ENCODE measurements at places on chromosomes 2 and 18. TPM values are rescaled to one million over a fixed set of nuclear protein-coding genes. Genes with fewer than 3 reads are reported as not detected.

Gene SLC4A3
- total RNA-seq = 1.3 TPM

Gene MPP4
- 0.05 TPM for total RNA-seq

Gene KIF3C
- 5.3 TPM for total RNA-seq

DNA sequence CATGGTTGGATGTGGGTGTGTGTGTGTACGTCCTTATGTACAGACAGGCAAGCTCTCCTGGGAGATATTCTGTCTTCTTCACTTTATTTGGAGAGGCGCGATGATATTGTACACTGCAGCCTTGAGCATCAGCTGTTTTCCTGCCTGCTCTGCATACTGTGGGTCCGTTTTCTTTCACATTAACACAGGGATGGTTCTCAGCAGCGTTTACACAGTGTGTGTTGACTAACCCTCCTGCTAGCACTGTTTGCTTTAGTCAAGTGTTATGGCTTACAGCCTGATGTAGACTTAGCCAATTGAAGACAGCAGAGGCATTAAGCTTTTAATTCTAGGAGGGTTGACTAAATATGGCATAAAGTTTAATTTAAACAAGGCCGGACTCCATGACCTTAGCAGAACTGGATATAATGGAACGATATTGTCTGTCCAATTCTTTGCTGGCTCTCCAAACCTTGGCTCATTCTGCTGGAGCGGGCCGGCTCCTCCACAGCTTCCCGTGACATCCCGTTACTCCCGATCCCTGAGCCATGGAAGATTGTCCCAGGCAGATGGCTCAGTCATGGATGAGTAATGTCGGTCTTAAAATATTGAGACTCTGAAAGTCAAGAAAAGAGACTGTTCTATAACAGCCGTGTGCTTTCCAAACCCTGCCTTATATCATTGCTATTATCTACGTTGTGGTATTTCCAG is 134.7 kb downstream of the TPGS2 start:
- H3K27ac ChIP-seq = no peak overlapping the region
- no peak overlapping the region for H3K4me3 ChIP-seq
- no peaks in the 10 kb centered on the region for H3K36me3 ChIP-seq
- no peaks in the 10 kb centered on the region for H3K27me3 ChIP-seq
- DNase-seq = no peak

DNA sequence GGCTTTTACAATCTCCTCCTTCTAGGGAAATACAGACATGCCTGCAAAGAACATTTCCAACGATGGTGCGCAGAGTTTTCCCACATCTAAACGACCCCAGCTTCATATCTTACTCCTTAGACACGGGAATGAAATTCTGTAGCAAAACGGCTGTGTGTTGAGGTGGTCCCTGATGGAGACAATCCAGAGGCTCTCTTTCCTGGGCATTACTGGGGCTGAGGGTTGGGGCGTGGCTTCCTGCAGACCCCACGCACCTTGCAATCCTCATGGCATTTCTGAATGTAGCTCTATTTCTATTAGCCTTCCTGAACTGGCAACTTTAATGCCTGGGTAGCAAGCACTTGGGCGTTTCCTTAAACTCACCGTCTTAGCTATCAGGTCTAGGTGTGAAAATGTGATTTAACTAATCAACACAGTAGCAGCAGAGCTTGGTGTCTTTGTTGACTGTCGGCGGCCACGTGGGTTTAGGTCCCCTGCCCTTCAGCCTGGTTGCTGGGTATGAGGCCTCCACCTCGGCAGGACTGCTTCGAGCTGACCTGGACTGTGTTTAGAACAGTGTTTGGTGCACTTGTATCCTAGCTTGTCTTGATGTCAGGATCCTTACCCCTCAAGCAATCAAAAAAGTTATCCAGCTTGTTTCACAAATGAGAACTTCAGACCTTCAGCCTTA is 242.8 kb downstream of the GBX2 start:
- no peaks in the 10 kb centered on the region for H3K27me3 ChIP-seq
- no peak for DNase-seq
- H3K4me3 ChIP-seq = no peak overlapping the region

DNA sequence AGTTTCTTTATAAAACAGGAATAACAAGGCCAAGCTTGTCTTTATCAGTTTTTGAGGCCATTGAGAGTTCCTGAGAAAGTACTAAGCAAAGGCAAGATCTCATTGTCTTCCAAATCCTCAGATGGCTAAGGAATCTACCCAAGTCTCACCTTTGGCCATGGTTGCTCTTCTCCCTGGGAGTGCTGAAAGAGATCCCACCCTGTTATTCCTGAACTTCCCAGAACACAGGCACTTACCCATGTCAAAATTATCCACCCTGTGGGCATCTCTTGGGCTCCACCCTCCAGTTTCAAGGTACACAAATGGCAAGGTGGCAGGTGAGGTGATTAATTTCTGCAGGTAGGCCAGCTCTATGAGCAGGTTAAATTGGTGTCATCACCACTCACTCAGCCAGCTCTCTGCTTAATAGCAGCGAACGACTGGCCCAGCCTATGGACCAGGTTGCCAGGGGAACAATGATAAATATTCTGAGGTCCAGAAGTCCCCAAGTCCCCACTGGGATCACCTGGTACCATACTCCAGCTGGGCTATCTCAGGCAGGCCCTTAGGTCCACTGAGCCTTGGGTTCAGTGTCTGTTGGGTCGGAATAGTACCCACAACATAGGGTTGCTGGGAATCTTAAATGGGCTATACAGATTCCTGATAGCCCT is 2.3 kb upstream of the SPRED2 start:
- no peak overlapping the region for H3K4me3 ChIP-seq
- DNase-seq = no peak
- H3K27me3 ChIP-seq = no peaks in the 10 kb centered on the region
- H3K4me1 ChIP-seq = peaks cover 4% of the 10 kb centered on the region
- H3K27ac ChIP-seq = no peak overlapping the region
- no peaks in the 10 kb centered on the region for H3K36me3 ChIP-seq

DNA sequence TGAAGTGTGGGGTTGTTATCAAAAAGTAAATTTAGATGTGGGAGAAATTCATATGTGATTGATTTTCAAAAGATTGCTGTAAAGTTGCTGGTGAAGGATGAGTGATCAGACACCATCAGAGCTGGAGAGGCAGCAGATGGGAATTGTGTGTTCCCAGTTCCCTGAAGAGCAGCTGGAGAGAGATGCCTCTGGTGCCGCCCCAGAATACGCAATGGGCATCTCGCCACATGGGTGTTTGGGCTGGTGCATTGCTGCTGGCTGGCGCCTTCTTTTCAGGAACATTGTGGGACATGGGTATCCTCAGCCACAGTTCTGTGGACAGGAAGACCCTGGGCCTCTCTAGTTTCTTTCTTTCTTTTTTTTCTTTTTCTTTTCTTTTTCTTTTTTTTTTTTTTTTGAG is 11.9 kb downstream of the ATG4B start:
- DNase-seq = no peak
- no peak overlapping the region for H3K27ac ChIP-seq
- H3K36me3 ChIP-seq = peaks cover 30% of the 10 kb centered on the region
- H3K27me3 ChIP-seq = no peaks in the 10 kb centered on the region
- H3K4me3 ChIP-seq = no peak overlapping the region

DNA sequence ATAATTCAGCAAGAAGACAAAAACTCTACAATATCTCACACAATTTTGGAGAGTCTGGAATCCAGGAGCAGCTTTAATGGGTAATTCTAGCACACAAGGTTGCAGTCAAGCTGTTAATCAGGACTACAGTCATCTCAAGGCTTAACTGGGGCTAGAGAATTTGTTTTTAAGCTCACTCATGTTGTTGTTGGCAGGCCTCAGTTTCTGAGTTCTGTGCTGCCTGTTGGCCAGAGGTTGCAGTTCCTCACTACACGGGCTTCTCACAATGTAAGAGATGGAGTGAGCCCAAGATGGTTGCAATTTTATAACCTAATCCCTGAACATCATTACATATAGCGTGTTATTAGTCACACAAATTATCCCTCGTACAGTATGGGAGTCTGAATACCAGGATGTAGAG is 50.6 kb upstream of the TMEFF2 start:
- H3K4me3 ChIP-seq = no peak overlapping the region
- DNase-seq = no peak
- H3K4me1 ChIP-seq = no peaks in the 10 kb centered on the region
- no peak overlapping the region for H3K27ac ChIP-seq
- H3K27me3 ChIP-seq = 0 out of 2 replicates have a peak, but pooled peaks cover 2% of the 10 kb centered on the region
- H3K36me3 ChIP-seq = no peaks in the 10 kb centered on the region

DNA sequence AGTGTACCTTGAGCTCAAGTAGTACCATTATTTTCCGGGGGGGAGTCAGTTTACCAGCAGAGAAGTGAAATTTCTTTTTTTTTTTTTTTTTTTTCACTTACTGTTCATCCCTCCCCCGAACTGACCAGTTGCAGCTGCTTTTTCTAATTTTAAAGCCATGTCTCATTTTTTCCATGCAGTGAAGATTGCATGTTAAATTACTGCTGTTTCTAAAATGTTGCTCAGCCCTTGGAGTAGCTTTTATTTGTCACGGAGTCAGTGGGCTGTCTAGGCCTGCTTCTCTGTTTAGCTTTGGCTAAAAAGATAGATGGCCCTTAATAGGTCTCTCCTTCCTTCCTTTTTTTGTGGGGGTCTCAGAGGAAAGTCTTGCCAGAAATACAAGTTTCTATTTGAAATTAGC is 70.2 kb downstream of the NGEF start:
- H3K27me3 ChIP-seq = no peaks in the 10 kb centered on the region
- DNase-seq = no peak
- H3K4me3 ChIP-seq = no peak overlapping the region
- no peak overlapping the region for H3K27ac ChIP-seq

DNA sequence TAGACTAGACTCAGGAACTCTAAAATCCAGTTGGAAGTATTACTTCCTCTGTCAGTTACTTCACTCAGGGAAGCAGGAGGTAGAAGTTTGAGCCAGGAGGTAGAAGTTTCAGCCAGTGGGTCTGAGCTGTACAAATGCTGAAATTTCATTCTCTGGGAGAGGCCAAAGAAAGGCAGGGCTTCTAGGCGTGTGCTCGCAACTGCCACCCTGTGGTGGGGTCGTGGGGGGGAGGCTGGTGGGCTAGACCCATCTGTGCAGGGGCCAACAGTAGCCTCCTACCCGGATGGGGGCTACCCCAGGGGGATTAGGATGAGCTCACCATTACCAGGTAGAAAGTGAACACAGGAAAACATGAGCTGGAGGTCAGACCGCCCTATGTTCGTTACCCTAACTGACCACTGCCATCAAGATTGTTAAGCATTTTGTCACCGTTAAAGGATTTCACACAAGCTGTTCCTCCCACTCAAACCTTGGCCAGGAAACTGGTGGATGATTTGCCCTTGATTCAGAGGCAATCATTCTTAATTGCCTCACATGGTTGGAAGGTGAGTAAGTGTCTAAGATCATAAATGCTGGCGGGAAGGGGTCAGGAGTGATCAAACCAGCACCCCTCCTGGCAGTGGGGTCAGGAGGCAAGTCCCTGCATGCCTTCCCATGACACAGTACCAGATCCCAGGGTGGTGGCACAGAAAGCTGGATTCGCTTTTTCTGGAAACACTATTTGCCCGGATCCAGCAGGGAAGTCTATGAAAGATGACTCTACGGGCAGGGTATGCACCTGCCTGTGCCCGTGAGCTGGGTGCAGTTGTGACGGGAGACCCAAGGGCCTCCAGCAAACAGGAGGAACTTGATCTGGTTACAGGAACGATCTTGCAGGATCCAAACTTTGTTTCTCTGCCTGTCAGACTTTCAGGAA is 5.2 kb upstream of the FHL2 start:
- peaks cover 23% of the 10 kb centered on the region for H3K4me1 ChIP-seq
- H3K36me3 ChIP-seq = no peaks in the 10 kb centered on the region
- no peak overlapping the region for H3K4me3 ChIP-seq
- no peaks in the 10 kb centered on the region for H3K27me3 ChIP-seq
- peak overlapping the region; percentile 20 for H3K27ac ChIP-seq

DNA sequence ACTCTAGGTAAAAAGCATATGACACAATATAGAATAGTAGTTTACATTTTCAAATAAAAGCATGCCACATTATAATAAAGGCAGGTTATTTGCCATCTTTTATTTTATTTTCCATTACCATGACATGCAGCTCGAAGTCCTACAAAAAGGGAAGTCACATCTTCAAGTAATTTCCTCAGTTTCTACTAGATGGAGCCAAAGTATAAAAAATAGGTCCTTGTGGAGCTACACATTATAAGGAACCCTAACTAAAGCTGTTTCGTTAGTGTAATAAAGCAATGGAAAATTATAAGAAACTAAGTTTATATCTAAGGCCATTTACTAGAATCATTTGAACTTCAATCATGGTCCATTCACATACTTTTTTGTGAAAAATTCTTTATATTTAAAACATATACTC is 674.5 kb downstream of the KCNJ3 start:
- no peak overlapping the region for H3K4me3 ChIP-seq
- H3K27ac ChIP-seq = no peak overlapping the region
- no peaks in the 10 kb centered on the region for H3K4me1 ChIP-seq
- no peaks in the 10 kb centered on the region for H3K27me3 ChIP-seq
- H3K36me3 ChIP-seq = no peaks in the 10 kb centered on the region

Measured in SJCRH30 (cell line).